ENCODE measurements at places on chromosomes 12 and 14.

- DNase-seq: no peak
These were observed 123.4 kb downstream of the PTPRQ start for GRCh38 chr12:80567401-80567800.

GRCh38 chr14:32601906-32602305, 272.8 kb downstream of the AKAP6 start:
- no peak for DNase-seq

- no peak for DNase-seq
These were observed 1.4 kb downstream of the PCK2 start for GRCh38 chr14:24095271-24096068.

GRCh38 chr12:80268924-80269749, 169.8 kb downstream of the OTOGL start:
- DNase-seq: peak; percentile 63

- no peak for DNase-seq
These were observed 10.2 kb upstream of the FLRT2 start for GRCh38 chr14:85519661-85520305.

DNA sequence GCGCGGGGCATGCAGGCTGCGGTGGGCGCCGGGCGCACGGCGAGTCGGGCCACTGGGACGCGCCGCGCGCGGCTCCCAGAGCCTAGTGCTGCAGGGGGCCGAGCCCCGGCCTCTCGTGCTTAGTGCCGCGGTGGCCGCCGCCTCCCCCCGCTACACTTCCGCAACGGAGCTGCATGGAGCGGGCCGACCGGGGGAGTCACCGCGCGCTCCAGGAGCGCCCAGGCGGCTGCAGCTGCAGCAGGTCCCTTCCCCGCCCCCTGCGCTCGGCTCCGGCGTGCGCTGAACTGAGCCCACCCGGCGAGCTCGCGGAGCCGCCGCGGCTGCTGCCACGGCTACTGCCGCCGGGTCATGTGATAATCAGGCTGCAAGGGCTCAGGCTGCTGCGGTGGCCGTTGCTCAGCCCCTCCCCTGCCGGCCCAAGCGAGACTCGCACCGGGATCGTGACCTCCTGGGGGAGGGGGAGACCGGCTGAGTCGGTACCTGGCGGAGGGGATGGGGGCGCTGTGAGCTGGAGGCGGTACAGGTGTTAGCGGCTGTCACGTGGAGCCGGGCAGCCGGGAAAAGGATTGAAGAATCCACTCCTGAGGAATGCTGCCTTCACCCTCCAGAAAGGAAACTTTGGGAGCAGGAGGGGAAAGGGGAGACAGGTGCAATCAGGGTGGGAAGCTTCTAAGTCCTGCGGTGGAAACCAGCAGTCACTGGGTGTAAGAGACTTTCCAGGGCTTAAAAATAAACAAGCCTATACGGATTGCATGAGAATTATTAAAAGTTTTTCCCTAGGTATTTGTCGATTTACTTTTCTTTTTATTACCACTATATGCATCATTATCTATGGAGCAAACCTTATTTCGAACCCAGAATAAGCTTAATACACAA, at the start of gene PPM1H:
Gene PPM1H (minus strand): TSS at position 352 of the 876 bp plus-strand sequence. CDS start 414 bp downstream, outside the sequence.
- no peak for DNase-seq

DNA sequence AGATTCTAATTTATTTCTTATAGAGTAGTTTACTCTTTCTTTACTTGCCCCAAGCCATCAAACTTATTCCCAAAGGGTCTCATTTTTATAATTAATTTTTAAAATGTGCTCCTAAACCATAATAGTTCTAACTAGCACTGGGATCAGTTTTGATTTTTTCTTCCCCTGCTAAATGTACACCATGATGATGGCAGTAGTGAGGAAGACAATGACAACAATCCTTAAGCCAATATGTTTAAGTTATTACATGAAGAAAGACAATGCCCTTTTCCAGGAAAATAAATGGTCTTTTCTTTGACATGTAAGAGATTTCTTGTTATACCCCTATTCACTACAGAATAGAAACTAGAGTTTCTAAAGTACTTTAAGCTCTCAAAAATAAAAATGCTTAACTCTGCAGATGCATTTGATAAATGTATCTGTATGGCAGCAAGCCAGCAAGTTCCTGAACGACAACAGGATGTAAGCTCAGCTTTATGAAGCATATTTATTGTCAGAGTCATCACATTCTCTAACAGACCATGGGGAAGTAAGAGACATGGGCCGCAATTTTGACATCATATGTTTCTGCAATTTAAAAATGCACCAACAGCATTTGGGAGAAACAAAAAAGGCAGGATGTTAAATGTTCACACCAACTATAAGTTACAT, 36.0 kb upstream of the SNX6 start:
- peak; percentile 89 for DNase-seq

DNA sequence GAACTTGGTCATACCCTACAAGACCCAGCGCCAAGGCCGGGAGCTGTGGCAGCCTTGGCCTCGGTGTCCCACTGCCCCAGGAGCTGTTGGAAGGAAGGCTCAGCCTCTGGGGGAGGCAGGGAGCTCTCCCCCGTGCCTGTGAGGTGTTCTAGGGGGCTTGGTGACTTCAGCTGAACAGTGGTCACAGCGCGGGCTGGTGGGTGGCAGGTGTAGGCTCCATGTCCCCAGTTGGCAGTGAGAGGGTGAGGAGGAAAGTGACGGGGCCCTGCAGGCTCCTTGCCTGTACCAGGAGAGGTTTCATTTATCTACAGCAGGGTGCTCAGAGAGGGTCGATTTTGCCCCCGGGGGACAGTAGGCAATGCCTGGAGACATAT, 47.5 kb downstream of the DLK1 start:
- DNase-seq: no peak

DNA sequence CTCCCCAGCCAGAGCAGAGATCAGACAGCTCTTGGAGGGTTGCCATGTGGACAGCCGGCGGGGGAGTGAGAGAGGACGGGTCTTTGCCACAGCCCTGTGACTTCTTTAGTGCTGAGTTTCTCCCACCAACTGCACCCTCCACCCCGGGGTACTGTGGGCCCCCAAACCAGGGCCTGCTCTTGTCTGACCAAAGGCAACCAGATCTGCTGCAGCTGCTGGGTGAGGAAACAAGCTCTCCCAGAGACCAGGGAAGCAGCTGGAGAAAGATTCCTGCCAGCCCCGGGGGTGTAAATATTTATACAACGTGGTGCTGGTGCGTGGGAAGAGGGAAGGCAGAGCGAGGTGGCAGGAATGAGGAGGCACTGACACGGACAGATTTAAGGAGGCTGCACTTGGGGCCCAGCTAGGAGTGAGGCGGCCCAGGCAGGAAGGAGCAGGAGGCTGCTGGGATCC, 14.3 kb upstream of the ZFP36L1 start:
- no peak for DNase-seq

GRCh38 chr12:26863515-26863914, 30.5 kb upstream of the ITPR2 start:
- DNase-seq: no peak

DNA sequence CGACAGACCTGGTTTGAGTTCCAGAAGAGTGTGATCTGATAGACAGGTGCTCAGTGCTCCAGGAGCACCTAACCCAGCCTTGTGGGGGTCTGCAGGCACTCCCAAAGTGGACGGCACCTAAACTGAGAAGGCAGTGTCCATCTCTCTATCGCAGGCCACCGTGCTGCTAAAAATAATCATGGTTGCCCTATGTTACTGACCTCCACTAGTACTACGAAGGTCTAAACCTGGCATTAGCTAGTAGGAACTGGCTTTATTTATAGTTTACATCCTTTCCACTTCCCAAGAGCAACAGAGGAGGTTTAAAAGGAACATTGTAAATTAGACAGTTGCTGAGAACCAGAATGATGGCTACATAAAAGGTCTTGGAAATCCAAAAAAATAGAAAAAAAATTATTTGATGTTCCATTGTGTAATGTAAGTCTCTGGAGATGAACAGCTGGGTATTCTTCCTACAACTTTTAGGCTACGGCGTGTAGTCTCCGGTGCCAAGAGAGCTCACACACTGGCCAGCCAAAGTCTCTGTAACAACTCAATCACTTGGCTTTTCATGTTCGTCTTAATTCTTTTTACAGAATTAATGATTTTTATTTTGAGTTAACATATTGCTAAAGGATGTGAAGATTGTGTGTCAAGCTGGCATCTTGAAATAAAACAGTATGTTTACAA, 27.3 kb downstream of the PPFIBP1 start:
- DNase-seq: no peak

GRCh38 chr12:75269209-75269608, 59.6 kb upstream of the KCNC2 start:
- no peak for DNase-seq

DNA sequence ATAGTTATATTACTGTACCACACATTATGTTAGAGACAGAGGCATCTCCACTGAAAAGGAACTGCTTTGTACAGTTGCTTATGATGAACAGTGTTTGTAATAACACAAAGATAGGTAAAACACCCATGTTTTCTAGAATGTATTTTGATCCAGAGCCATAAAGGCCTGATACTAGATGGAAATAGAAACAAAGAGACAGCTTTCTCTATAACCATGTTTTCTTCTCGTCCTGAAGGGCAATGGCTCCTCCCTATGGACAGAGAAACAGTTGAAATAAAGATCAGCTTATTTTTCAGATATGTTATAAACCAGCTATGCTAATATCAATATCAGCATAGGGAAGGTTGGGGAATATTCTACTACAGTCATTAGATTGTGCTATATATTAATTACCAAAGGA, 109.2 kb downstream of the ATXN7L3B start:
- no peak for DNase-seq

- DNase-seq: no peak
These were observed 587.7 kb downstream of the C12orf50 start for GRCh38 chr12:87441511-87441910.

- no peak for DNase-seq
These were observed 1218.1 kb downstream of the GALC start for GRCh38 chr14:86774916-86775315.

- no peak for DNase-seq
These were observed 16.3 kb downstream of the CREBL2 start for GRCh38 chr12:12628013-12628412.

GRCh38 chr12:63814146-63814772, 30.2 kb upstream of the SRGAP1 start:
- no peak for DNase-seq

GRCh38 chr14:71593966-71594365, 338.3 kb upstream of the RGS6 start:
- DNase-seq: no peak

- no peak for DNase-seq
These were observed 5.9 kb upstream of the B3GNT4 start for GRCh38 chr12:122197612-122197966.

DNA sequence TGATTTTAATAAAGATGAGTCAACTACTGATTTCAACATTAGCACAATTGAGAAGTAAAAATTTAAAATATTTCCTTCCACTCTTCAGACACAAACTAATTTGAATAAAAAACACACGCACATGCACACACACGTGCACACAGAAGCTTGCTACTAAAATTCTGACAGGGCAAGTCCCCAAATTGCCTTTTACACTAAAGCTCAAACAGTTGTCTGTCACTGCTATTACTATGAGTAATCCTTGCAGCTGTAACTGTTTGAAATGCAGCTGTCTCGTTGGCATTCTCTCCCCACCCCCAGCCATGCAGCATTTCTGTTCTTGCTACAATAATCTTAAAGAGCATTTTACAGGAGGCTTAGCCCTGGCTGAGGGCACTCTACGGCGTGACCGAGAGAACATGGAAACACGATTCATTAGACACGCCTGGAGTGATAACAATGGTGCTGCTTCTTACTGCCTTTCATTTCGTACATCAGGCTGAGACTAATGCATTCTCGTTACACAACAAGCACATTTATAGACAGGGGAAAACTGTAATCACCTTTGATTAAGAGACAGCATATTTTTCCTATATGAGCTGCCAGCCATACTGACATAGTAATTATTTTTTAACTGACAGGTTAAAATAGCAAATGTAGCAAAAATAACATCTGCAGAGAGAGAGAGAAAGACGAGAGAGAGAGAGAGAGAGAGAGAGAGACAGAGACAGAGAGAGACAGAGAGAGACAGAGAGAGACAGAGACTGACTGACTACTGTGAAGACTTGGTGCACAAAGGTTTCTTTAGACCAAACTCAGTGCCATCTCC, 153.8 kb downstream of the MED13L start:
- DNase-seq: no peak

GRCh38 chr12:32397696-32398095, 1.7 kb upstream of the FGD4 start:
- DNase-seq: no peak

GRCh38 chr14:52254086-52254485, 13.4 kb upstream of the PTGDR start:
- no peak for DNase-seq

- no peak for DNase-seq
These were observed 152.2 kb downstream of the BTG1 start for GRCh38 chr12:91993287-91994017.

DNA sequence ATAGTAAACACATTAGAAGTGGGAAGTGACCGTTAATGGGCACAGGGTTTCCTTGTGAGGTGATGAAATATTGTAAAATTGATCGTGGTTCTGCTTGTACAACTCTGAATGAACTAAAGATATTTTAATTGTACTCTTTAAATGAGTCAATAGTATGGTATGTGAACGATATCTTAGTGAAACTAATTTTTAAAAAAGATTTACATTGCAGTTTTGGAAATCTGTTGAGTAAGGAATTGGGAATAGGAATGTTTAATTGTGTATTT, 1.7 kb downstream of the ZNF410 start:
- no peak for DNase-seq

DNA sequence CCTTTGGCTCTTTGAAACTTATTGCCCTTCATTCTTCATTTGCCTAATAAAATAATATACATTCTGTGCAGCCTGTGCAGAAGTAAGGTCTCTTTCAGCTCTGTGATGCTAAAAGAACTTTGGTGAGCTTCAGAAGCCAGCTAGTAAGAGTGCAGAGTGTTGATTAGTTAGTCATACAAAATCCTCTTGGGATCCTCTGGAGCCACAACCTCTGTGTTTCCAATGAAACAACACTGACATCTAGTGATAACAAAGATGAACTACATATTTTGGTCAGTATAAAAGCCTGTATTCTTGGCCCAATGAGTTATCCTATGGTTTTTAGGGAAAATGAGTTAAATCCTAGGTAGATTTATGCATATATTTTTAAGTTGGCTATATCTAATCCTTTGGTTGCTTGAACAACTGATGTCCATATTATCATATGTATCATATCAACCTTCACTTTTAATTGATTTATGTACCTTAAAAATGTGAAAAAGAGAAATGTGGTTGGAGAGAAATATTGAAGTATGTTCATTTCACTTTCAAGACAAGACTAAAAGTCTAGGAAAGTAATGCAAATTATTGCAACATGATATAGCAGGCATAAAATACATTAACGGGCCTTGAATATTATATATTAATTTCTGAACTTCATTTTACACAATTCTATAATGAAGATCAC, 158.4 kb downstream of the KLHL28 start:
- DNase-seq: peak; percentile 4

DNA sequence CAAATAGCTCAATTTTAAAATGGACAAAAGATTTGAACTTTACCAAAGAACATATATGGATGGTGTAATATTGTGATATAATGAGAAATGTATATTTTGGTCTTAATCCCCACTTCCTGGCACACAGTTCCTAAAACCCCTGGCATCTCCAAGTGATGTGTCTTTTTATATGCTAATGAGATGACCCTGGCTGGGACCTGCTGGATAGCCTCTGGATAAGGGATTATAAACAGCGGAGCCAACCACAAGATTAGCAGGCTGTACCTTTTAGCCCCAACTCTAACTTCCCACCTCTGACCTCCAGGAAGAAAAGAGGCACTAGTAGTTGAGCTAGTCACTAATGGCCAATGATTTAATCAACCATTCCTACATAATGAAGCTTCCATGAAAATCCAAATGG, 130.0 kb downstream of the DPF3 start:
- DNase-seq: no peak

GRCh38 chr12:132954471-132955048, 1.5 kb downstream of the ZNF605 start:
- no peak for DNase-seq
